ENCODE measurements at places on chromosomes 13 and 19.

- DNase-seq = peak; percentile 6
These were observed 328.9 kb downstream of the DIAPH3 start for GRCh38 chr13:59834801-59835200.

GRCh38 chr19:16831531-16831930 lies 2.3 kb downstream of the SIN3B start:
- no peak for DNase-seq

DNA sequence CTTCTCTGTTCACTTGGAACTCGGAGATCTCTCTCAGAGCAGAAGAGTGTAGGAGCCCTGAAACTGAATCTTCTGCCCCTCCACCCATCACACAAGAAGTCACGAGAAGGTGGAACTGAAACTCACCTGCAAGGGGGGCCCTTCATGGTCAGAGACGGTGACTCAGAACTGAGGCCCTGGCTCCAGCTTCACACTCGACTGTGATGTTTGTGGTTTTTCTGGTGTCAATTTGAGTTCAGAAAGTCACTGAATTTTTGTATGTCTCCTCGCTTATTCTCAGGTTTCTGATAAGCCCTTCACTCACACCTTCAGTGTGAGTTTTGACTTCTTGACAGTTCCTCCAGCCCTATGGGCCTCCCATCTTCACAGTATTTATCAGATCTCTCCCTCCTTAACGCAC lies 23.1 kb downstream of the SIGLEC5 start:
- DNase-seq = no peak

GRCh38 chr19:19602713-19603324 lies 15.7 kb downstream of the PBX4 start:
- DNase-seq = no peak

- no peak for DNase-seq
These were observed 193.9 kb downstream of the RBM26 start for GRCh38 chr13:79212064-79212619.

- DNase-seq = peak; percentile 41
These were observed 26.8 kb upstream of the MTIF3 start for GRCh38 chr13:27476943-27477703.

DNA sequence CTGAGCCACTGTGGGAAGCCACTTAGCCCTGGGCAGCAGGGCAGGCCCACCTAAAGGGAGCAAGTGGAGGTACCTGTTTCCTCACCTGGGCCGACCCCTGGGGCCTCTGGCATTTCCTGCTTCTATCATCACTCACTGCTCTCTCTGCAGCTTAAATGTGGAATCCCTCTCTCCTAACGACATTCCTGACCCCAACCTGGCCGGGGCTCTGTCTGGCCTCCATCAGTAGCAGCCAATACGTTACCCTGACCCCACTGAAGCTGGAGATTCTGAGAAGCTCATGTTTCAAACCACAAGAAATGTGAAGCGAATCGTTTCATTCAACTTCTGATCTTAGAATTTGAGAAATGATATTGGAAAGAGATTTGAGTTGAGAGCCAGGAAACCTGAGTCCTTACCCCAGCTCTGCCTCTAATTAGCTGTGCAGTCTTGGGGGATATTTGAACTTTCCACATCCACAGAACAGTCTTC lies 39.9 kb downstream of the DOCK9 start:
- no peak for DNase-seq

Measured in skeletal muscle cell (primary cell).